Osteocyte (in vitro differentiated cells): ENCODE measurements at places on chromosomes 12 and 14.
A peak's percentile ranks its signal among the peaks of the same experiment; 100 is the strongest.

- peak within 1 kb of the TSS; percentile 29 for H3K27ac ChIP-seq
- peak within 1 kb of the TSS; percentile 71 for H3K4me3 ChIP-seq
- no peaks in the 10 kb centered on the region for H3K36me3 ChIP-seq
- no peak for DNase-seq
- peaks cover 62% of the 10 kb centered on the region for H3K27me3 ChIP-seq
Observed at GRCh38 chr12:5945071-5946008, at the start of gene ANO2. Gene ANO2, minus strand, starts transcription at chr12:5945259. Its CDS starts 42 bp downstream, at chr12:5945217.

DNA sequence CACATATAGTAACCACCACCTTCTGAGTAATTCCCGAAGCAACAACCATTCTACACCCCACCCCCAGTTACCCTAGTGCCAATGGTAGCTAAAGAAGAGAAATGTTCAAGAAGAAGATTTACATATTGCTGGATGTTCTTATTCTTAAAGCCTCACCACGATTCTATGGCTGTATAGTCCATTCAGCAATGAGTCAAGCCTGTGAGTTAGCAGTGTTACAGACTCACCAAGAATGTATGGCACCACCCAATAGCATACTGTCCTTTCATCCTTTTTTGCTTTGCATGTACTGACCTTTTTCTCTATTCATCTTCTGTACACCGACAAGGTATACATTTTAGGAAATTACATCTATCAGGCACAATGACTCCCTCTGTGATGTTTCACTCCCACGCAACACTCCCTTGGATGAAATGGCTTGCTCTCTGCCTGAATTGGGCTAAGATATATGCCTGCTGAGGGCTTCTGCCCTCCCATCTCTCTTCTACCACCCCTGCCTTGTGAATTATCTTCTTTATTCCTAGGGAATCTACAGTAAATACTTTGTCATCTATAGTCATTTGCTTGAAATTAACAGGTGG lies 945.8 kb downstream of the DIO2 start:
- no peak overlapping the region for H3K4me3 ChIP-seq
- H3K27ac ChIP-seq, result no peak overlapping the region
- H3K27me3 ChIP-seq, result peaks cover 19% of the 10 kb centered on the region
- no peaks in the 10 kb centered on the region for H3K4me1 ChIP-seq
- DNase-seq, result no peak

- no peak overlapping the region for H3K27ac ChIP-seq
- no peaks in the 10 kb centered on the region for H3K36me3 ChIP-seq
- H3K4me3 ChIP-seq, result no peak overlapping the region
- H3K4me1 ChIP-seq, result peaks cover 17% of the 10 kb centered on the region
- no peak for DNase-seq
Observed at GRCh38 chr12:8078398-8078797, 3.7 kb upstream of the NECAP1 start.

DNA sequence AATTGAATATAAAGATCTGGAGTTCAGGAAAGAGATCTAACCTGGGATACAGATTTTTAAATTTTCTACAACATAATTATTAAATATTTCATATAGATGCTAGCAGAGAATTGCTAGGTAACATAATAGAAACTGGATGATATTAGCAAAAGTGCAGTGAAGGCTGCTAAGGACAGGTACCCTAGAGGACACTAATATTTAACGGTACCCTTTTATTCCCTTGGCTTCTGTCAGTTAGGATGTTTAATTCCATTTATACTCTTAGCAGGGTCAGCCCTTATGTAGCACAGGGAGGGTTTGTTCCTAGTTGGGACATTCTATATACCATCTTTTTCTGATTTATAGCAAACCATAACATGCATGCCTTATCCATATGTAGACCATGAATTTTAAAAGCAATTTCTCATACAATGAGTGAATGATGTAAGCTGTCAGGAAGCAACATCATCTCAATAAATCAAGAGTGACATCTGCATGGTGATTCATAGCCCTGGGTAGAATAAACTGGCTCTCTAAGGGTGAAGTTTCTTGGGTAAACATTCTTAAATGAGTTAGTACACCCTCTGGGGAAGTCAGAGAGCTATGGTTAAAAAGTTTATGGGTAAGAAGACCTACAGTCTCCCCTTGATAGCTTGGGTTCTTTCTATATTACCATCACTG lies 404.4 kb upstream of the MGAT4C start:
- H3K4me3 ChIP-seq, result peak overlapping the region; percentile 44
- DNase-seq, result no peak
- H3K4me1 ChIP-seq, result peaks cover 59% of the 10 kb centered on the region
- peak overlapping the region; percentile 83 for H3K27ac ChIP-seq

DNA sequence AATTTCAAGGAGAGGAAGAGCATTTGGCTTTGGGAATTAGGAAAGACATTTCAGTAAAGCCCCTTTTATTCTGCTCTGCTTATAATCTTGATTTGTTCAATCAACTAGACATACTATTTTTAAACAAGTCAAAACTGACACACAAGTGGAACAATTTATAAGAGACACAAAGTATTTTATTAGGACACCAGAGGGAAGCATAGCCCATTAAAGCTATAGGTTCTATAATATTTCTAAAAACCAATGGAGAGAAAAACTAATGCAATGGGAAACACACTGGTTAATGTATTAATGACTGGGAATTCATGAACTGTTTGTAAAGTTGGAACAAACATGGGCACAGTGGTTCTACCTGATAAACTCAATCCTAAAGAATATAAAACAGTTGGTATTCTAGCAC lies 15.3 kb upstream of the CERS5 start:
- peaks cover 32% of the 10 kb centered on the region for H3K4me1 ChIP-seq
- peaks cover 24% of the 10 kb centered on the region for H3K36me3 ChIP-seq
- no peaks in the 10 kb centered on the region for H3K27me3 ChIP-seq
- no peak overlapping the region for H3K27ac ChIP-seq

DNA sequence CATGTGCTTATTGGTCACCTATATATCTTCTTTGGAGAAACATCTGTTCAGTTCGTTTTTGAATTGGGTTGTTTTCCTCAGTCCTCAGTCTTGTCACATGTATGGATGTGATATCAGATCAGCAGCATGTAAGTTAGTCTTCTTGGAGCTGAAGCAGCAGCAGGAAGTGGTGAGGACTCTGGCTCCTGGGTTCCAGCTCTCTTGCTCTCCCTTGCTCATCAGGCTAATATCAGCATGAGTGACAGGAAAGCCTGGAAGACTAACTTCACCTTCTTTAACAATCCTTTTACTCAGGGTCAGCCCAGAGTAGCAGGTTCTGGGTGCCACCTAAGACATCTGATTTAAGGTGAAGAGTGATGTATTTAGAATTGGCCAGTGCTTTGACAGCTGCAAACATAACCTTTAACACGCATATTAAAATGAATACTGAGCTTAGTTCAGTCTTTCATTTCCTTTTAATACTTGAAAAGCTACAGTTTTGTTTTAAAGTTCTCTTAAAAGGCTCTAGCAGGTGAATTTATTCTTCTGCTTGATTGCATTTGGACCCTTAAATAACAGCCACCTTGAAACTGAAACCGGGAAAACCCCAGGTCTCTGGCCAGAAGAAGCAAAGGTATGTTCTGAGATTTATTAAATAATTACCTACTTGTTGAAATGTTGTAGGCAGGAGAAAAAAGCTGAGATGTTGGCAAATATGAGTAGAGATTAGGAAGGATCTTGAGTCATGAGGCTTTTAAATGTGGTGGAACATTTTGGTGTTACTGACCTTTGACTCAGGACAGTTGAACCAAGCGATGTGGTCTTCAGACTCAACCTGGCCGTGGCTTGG lies 54.3 kb downstream of the DRAM1 start:
- H3K27ac ChIP-seq, result no peak overlapping the region
- no peaks in the 10 kb centered on the region for H3K27me3 ChIP-seq
- H3K36me3 ChIP-seq, result no peaks in the 10 kb centered on the region
- no peak overlapping the region for H3K4me3 ChIP-seq
